Fibroblast of the aortic adventitia (primary cell): ENCODE measurements at places on chromosomes 11 and 22.

GRCh38 chr11:11056749-11057471 is 199.1 kb upstream of the ZBED5 start:
- DNase-seq: peak; percentile 12

GRCh38 chr11:129143335-129143734 is 48.8 kb downstream of the ARHGAP32 start:
- DNase-seq: peak; percentile 98

DNA sequence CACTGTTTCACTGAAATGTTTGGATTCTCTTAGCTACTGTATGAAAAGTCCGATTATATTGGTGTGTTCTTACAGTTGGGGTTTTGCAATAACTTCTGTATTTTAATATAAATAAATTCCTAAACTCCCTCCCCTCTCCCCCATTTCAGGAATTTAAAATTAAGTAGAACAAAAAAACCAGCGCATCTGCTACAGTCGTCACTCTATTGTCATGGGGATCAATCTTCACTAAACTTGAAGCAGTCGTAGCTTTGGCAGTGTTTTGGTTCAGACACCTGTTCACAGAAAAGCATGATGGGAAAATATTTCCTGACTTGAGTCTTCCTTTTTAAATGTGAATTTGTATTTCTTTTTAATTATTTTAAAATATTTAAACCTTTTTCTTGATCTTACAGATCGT is 9.4 kb downstream of the PIWIL3 start:
- DNase-seq: no peak

- no peak for DNase-seq
Measured at GRCh38 chr11:131999955-132000354, 629.5 kb downstream of the NTM start.

- DNase-seq: no peak
Measured at GRCh38 chr11:64359712-64360445, 917 bp downstream of the RPS6KA4 start.

GRCh38 chr11:61728066-61728939 is 24.1 kb upstream of the MYRF start:
- no peak for DNase-seq

DNA sequence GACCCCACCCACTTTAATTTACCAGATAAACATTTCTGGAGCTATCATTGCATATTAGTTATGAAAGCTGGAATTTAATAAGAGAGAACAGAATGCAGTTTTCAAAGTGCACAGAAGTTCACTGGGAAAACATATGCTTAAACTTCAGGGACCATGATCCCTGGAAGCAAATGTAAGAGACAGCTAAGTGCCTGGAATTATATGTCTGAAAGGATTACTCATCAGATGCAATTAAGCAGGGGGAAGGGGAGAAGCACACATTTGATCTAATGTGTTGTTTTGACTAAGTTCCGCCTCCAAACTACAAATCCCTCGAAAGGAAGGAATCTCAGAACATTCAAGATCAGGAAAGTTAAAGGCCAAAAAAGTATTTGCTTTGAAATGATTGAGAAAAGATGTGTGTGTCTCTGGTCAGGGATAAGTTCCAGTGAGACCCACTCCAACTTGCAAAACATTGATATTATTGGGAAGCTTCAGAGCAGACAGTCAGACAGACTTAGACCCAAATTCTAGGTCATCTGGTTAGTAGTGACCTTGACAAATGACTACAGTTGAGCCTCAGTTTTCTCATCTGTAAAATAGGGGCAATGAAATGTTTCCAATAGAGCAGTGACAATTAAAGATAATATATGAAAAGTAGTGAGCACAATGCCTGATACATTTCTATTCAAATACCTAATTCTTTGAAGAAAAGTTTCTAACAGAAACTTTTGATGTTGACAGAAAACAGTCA is 147.6 kb downstream of the ME3 start:
- DNase-seq: peak; percentile 53

DNA sequence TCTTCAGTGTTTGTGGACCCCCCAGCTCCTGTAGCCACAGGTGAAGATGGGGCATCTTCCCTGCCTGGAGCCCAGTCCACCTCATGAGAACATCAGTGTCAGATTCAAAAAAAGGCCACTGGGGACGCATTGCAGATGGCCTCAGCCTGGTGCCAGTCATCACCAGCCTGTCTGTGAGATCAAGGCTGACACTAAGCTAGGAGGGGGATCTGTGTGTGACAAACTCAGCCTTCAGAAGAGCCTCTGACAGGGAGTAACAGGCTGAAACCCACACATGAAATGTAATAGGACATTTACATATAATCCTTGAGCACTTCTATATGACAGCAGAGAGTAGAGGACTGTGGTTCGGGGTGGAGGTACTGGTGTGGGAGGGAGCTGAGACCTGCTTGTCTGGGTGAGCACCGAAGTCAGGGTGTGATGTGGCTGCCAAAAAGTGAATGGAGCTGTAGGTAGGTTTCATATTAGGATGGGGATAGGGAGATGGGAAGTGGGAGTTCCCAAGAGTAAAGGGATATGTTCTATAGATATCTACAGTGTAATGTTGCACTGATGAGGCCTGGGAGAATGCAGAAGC is 20.5 kb upstream of the CCDC134 start:
- no peak for DNase-seq

DNA sequence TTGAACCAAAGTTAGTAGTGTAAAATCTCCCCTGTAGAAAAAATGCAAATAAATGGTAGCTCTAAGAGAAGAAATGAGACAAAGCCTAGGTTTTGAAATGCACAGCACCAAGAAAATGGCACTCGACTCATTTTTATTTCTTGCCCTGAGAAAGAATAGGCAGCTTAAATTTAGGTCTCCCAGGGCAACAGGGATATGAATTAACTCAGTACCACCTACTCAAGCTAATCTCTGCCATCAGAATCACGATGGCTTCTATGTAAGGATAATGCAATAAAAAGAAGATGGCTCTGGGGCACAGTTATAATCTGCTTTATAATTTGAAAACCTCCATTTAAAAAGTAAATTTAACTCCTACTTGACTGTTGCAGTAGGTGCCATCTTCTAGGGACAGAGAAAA is 1784.3 kb downstream of the LRRC4C start:
- DNase-seq: no peak

DNA sequence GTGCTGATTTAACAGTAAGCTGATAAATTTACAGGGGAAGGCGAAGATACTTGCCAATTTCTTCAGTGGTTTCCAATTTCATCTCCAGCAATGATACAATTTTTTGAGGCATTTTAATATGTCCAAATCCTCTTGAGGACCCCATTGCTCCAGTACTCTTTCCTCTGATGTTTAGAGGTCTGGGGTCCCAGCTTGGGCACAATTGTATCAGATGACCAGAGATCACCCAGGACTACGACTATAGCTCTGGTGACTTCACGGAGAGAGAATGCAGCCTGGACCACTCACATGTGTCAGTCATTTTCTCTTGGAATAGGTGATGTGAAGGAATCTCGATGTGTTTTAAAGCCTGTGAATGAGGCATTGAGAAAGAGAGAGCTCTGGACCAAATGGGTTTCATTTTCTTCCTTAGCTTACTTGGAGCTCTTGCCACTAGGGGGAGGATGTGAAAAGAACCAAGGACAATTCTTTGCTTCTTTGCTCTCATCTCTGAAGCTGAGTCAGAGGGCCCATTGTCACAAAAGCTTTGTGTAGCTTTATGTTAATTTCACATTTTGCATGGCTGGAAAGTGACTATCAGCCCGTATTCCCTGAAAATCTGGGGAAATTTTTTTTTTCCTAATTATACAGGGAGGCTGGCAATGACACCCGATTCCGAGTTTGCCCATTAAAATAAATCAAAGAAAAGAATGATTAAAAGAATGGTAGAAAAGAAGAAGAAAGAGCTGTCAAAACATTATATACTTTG is 6.7 kb upstream of the CCDC90B start:
- peak; percentile 84 for DNase-seq

DNA sequence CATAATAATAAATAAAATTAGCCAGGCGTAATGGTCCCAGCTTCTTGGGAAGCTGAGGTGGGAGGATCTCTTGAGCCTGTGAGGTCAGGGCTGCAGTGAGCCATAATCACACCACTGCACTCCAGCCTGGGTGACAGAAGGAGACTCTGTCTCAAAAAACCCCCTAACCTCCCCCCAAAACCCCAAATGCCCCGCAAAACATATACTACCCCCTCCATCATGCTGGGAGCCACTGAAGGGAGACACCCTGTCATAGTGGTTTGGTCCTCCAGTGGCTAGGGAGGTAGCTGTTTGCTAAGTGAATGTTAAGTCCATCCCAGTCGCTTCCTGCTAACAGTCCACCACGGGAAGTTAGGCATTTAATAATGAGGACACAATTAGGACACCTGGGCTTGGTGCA is 125.0 kb downstream of the ABTB2 start:
- DNase-seq: no peak

GRCh38 chr22:50581031-50581949 is 1.4 kb downstream of the CHKB start:
- DNase-seq: no peak

GRCh38 chr11:127379686-127380085 is 379.1 kb upstream of the KIRREL3 start:
- no peak for DNase-seq

DNA sequence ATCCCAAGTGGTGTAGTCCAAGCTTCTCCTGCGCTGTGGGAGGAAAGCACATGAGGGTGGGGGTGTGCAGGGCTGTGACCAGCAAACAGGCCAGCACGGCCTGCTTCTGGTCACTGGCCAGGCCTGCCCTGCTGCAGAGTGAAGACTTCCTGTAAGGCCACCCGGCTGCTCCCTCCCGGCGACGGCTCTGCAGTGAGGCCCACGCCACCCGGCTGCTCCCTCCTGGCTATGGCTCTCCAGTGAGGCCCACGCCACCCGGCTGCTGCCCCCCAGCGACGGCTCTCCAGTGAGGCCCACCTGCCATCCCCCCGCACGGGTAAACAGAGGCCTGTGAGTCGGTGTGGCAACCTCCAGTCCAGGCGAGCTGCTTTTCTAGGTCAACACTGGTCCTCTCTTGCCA is 31.4 kb upstream of the BRSK2 start:
- DNase-seq: peak; percentile 11

- DNase-seq: no peak
Measured at GRCh38 chr11:40403321-40403720, 1056.1 kb downstream of the LRRC4C start.

DNA sequence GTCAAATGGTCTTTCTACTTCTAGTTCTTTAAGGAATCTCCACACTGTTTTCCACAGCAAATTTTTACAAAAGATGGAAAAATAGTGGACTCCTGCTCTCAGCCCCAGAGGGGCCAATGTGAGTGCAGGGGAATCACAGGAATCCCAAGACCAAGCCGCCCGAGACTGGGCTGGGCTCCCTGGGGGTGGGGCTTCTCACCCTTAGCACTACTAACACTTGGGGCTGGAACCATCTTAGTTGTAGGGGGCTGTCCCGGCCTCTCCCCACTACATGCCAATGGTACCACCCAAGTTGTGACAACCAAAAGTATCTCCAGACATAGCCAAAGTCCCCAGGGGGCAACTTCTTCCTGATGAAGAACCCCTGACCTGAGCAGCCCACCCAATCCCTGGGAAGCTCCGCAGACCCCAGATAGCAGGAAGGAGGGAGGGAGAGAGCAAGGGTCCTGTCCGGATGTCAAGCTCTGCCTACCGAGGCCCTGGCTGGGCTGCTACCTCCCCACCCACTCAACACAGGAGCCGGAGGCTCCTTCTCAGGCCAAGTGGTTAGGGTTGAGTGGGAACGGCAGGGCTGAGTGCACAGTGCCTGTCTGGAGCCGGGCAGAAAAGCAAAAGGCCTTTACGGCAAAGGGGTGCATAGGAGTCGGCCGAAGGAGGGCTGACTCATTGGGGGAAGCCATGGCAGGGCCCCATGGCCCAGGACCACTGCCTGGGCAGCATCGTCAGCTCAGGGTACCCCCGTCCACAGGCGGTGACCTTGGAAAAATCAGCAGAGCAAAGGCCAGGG is 122.5 kb upstream of the FGF3 start:
- DNase-seq: no peak

- peak; percentile 91 for DNase-seq
Measured at GRCh38 chr11:62444236-62444833, 25.5 kb downstream of the SCGB1A1 start.

GRCh38 chr11:87352759-87353707 is 315.3 kb downstream of the TMEM135 start:
- peak; percentile 76 for DNase-seq

DNA sequence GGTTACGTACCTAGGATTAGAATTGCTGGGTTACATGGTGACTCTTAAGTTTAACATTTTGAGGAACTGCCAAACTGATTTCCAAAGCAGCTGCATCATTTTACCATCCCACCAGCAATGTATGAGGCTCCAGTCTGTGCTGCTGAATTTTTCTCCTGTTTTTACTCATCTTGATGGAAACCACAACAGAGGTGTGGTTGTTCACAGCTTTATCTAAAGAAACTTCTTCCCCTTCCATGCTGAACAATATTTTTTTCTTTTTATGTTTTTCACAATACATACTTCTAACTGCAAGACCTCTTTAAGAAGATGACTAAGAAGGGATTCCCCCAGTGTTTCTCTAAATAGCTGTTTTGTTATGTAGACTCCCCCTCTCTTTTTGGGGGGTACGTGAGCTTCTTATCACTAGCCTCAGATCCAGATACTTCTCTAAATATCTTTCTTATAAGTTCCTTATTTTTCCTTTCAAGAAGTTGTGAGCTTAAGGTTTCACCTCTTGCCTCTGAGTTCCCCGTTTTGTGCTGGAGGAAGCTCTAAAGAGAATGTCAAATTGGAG is 24.0 kb downstream of the TCP11L1 start:
- peak; percentile 54 for DNase-seq

DNA sequence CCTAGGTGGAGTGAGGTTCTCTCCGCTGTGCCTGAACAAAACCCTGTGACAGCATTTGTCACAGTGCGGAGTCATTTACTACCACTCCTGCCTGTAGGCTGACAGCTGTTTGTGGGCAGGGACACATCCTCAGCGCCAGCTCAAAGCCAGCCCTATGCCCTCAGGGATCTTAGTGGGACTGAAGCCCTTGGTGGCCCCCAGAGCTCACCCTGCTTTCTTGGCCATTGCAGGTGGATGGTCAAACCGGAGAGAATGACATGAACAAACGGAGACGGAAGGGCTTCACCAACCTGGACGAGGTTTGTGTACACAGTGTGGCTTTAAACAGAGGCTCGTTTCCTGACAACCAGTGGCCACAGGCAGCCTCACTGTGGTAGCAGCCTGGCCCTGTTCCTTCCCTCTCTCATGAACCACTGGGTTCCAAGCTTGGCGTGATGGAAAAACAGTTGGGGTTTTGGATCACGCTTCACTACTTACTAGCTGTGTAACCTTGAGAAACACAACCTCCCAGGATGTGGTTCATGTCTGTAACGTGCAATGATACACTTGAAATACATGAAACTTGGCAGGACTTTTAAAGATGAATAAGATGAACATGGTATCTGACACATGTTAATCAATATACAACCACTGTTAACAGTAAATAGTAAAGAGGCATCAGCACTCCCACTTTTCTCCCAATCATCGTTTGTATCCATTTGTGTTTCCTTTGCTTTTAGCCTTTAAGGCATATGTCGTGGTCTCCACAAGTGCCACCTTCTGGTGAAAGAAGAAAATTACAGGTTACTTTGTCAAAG is 125.8 kb downstream of the MICAL2 start:
- peak; percentile 78 for DNase-seq

GRCh38 chr22:25546751-25547150 is 17.7 kb upstream of the GRK3 start:
- no peak for DNase-seq

- DNase-seq: no peak
Measured at GRCh38 chr11:28729339-28729738, 621.2 kb downstream of the METTL15 start.
